ENCODE measurements at places on chromosomes 3 and 15.
A peak's percentile ranks its signal among the peaks of the same experiment; 100 is the strongest.

GRCh38 chr15:68552344-68552743 is 26.4 kb upstream of the CORO2B start:
- no peak for DNase-seq

- DNase-seq, result no peak
Observed at GRCh38 chr15:100652116-100652515, 49.7 kb downstream of the ASB7 start.

- DNase-seq, result no peak
Observed at GRCh38 chr3:26406636-26407035, 215.9 kb upstream of the LRRC3B start.

DNA sequence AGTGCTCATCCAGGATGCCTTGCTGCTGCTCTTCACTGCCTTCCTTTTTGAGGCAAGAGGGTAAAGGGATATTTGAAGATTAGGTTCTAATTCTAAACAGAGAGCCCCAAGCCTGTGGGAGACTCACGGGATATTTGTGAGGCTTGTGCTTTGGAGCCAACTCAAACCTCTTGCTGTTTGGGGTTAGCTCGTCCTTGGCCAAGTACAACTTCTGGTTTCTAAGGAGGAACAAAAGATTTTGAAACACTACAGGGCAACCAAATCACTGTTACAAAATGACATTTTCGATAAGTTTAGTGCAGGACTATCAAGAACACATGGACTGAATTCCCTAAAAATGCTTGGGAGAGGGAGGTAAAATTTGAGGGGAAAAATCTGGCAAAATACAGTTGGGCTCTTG is 190.2 kb downstream of the RORA start:
- DNase-seq, result peak; percentile 16

DNA sequence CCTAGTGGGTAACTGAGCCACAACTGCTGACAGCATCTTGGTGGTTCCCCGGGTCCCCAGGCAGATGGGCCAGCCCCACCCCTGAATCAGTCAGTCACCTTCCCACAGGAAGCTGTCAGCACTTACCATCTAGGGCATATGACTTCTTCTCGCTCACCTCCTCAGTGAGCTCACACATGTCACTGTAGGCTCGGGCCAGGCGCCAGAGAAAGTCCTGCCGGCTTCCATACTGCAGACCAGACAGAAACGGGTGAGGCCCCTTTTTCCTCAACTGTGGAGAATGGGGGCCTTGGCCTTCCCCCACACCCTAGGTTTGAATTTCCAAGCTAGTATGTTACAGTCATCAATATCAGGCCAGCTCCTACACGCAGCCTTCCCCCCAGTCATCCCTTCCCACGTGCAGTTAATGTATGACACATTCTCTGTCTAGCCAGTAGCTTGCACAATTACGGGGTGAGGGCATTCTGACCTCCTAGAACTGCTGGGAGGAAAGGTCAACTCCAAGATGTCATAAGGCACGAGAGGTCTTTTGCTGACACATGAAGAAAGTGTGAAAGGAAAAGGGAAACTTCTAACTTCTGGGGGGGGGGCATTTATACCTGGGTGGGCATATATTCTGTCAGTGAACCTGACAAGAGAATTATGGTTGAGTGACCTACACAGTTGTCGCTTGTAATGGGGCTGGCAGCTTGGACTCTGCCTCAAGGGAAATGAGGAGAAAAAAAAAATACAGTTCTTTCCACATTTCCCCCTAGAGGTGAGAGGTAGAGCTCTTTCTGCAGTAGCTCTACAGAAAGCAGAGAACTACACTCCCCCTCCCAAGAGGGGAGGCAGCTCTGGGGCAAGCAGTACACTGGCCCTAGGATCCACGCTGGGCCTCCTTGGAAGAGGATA is 10.9 kb downstream of the RMDN3 start:
- peak; percentile 80 for DNase-seq

- DNase-seq, result no peak
Observed at GRCh38 chr15:73317651-73318462, 50.9 kb downstream of the HCN4 start.

All from fibroblast of pulmonary artery (primary cell).